Keratinocyte (primary cell): ENCODE measurements at places on chromosomes 5 and 9. TPM values are rescaled to one million over a fixed set of nuclear protein-coding genes. Genes with fewer than 3 reads are reported as not detected.
A peak's percentile ranks its signal among the peaks of the same experiment; 100 is the strongest.

DNA sequence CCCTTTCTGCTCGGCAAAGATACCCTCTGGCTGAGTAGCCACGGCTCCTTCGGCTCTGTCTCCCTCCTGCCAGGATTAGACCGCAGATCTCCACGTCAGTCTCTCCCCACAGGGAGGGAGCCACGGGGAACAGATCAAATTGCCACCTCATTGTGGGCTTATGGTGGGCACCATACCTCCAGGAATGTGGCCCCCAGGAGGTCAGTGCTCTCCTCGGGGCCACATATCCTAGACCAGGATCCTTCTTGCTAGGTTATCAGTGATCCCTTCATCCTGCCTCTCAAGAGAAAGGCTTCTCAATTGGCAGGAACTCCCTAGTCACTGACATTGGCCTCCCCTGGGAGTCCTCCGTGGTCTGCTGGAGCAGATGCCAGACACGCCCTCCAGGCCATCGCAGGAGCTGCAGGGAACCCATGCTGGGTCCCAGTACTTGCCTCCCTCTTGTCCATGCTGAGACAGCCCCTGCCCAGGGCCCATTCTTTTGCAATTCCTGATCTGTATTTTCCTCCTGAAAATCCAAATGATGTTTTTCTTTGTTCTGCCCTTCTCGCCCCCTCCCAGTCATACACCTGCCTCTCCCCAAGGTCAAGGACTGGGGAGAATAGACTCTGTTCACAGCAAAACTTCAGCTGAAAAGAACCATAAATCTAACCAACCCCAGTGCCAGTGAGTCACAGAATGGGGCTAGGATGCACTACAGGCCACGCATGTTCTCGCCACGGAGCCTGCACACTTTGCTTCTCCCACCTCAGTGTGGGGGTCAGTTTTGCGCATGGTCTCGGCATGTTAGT, 31.6 kb upstream of the ENHO start:
- no peak for DNase-seq

DNA sequence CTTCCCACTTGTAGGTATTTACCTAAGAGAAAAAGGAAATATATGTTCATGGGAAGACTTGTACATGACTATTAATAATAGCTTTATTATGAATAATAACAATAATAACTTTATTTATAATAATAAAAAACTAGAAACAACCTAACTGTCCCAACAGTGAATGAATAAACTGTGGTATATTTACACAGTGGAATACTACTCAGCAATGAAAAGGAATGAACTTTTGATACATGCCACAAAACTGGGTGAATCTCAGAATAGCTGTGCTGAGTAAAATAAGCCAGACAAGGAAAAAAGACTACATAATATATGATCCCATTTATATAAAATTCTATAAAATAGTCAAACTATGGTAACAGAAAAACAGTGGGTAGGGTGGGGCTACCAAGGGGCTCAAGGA, 88.7 kb downstream of the SCAMP1 start:
- no peak for DNase-seq

- DNase-seq: no peak
These were observed 178.0 kb upstream of the DMRT1 start for GRCh38 chr9:663541-663940.

DNA sequence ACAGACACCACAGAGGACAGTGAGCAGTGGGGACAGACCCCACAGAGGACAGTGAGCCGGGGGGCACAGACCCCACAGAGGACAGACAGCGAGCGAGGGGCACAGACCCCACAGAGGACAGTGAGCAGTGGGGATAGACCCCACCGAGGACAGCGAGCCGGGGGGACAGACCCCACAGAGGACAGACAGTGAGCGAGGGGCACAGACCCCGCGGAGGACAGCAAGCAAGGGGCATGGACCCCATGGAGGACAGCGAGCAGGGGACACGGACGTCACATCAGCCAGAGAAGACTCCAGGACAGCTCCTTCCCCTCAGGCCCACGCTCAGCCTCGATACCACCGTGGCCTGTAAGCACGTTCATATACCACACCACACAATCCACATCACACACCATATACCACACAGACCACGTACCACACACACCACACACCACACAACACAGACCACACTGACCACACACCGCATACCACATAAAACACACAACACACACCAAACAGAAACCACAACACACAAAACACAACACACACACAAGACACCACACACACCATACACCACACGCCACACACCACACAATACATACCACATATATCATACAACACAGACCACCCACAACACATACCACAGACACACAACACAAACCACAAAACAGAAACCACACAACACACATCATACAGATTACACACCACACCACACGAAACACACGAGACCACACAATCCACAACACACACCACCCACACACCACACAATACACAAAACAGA, 5.2 kb upstream of the ZDHHC11 start:
- no peak for DNase-seq

DNA sequence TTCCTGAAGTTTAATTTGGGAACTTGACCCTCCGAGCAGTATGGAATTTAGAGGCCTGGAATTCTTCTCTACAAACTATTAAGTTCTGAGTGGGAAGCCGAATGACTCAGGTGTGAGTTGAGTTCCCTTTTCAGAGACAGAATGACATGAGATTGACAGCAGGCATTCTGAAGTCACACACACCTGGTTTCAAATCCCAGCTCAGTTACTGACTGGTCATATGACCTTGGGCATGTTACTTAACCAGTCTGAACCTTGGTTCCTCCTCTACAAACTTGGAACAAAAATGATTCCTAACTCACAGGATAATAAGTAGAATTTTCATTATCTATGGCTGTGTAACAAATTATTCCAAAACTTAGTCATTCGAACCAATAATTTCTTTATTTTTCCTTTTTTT, 45.5 kb upstream of the GPBP1 start:
- no peak for DNase-seq

GRCh38 chr5:155150012-155150411, 136.5 kb downstream of the KIF4B start:
- no peak for DNase-seq

GRCh38 chr5:40841068-40841805, at the start of gene CARD6:
CARD6 (plus strand) TSS chr5:40841367; CDS start chr5:40841383, 16 bp downstream.
- DNase-seq: no peak

- peak; percentile 35 for DNase-seq
These were observed 60.3 kb downstream of the STX17 start for GRCh38 chr9:99966716-99967115.

GRCh38 chr9:21672140-21672539, 130.3 kb upstream of the MTAP start:
- no peak for DNase-seq

GRCh38 chr5:114055318-114056184, 306.3 kb upstream of the KCNN2 start:
- DNase-seq: no peak

DNA sequence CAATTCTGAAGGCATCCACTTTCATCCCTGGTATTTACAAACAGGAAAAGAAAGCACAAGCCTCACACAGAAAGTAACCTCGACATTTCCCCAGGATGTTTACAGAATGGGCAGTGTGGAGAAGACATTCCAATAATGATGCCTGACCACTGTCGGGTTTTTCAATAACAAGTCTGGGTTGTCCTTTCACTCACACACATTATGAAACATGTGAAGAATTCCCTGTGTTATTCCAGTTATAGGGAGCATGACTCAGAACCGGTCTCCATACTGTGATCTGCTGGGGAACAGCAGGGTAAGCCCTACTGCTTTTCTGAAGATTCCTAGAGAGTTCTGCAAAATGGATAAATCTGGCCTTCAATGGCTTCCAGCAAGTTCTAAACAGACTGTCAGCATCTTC, 155.3 kb downstream of the ADAMTS12 start:
- no peak for DNase-seq

DNA sequence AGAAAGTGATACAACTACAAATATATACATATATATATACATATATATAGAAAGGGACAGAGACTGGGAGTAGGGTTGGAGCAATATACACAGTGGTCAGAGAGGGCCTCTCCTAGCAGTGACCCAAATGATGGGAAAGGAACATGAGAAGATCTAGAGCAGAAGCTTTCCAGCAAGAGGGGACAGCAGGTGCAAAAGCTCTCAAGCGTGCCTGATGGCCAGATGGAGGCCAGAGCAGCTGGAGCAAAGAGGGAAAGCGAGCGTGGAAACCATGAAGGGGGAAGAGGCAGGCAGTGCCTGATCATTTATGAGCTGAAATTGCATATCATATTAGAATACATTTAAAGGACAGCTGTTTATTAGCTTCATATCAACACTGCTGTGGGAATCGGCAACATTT, 7.6 kb upstream of the GRPEL2 start:
- no peak for DNase-seq

GRCh38 chr9:68747043-68747533, 42.0 kb downstream of the PIP5K1B start:
- peak; percentile 9 for DNase-seq

DNA sequence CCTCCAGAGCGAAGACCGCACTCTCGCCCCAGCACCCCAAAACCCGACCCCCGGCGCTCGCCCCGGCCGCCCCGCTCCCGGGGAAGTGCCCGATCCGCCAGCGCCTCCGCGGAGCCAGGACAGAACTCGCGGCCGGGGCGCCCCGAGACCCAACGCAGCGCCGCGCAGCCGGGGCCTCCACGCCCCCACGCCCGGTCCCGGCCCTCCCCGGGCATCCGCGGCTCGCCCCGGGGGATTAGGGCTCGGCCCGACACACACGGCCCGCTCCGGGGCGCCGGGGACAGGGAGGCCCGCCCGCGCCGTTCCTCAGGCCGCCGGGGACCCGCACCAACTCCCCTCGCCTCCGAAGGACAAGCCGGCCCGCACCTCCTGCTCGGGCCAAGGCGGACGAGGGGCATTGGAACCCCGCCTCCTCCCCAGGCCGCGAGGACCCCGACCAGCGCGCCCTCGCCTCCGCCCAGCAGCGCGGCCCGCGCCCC, 544 bp downstream of the FNBP1 start:
- no peak for DNase-seq

DNA sequence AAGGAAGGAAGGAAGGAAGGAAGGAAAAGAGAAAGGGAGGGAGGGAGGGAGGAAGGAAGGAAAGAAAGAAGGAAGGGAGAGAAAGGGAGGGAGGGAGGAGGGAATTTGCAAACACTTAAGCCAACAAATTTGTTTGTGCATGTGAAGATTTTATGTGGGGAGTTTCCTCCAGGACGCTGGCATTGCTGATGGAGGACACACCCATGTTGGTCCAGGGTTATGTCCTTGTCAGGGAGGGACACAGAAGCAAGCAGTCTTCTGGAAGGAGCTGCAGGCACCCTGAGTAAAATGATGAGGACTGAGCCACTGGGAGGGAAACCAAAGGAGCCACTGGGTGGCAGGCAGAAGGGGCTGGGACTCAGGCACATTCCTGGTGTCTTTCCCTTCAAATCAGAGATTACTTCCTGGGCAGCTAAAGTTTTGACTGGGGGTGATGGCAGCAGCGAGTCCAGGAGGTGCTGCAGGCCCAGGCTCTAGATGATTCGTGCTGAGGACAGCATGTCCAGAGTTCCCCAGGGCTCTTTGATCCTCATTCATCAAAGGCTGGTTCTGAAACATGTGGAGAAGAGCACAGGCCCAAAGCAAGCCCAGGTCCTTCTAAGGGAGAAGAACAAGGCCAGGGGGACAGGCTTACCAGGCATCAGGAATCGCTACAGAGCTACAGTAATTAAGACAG, 109.2 kb downstream of the PAX5 start:
- DNase-seq: no peak

AMACR gene
- polyA plus RNA-seq: 20.3 to 34.6 TPM (median 22.3 TPM) in 3 replicates
